ENCODE measurements at places on chromosomes 2 and 18.

GRCh38 chr2:240457223-240458043 is 22.0 kb downstream of the GPC1 start:
- DNase-seq: no peak

DNA sequence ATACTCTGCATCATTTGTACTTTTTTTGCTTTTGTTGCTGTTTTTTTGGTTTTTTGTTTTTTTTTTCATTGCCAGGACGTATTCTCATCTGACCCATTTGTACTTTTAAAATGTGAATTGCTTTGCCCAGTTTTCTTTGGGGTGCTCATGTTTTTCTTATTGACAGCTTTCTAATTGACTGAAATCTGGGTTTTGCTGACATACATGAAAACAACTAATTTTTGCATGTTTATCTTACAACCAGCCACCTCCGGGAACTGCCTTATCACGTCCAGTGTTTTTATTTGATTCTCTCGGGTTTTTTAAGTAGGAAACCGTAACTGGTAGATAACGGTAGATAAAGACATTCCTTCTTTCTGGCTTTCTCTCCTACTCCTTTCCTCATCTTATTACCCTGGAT is 38.6 kb downstream of the SNORC start:
- DNase-seq: no peak

GRCh38 chr2:168156661-168157060 is 90.7 kb downstream of the STK39 start:
- DNase-seq: no peak

GRCh38 chr2:212539072-212539880 is 674 bp upstream of the ERBB4 start:
- DNase-seq: peak; percentile 43

- DNase-seq: no peak
Measured at GRCh38 chr18:12944709-12945108, 3.1 kb upstream of the SEH1L start.

- DNase-seq: no peak
Measured at GRCh38 chr2:1744151-1744445, 217 bp downstream of the PXDN start.

DNA sequence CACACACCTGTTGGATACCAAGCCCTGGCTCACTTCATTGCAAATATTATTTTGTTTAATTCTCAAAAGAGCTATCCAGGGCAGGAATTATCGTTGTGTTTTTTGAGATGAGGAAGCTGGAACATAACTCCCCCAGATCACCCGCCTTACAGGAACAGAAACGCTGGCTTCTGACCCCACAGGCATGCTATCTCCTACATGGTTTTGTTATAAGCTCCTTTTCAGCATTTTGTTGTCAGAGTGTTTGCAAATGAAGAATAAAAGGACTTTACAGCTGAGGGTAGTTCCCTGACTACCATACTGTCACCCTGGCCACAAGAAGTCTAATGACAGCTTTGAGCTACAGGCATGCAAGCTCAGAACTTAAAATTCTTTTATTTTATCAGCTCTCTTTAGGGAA is 62.0 kb upstream of the MRPS9 start:
- no peak for DNase-seq

- peak; percentile 19 for DNase-seq
Measured at GRCh38 chr18:76349067-76349715, 145.9 kb downstream of the ZNF516 start.

- DNase-seq: no peak
Measured at GRCh38 chr2:63772061-63772460, 69.6 kb upstream of the UGP2 start.

DNA sequence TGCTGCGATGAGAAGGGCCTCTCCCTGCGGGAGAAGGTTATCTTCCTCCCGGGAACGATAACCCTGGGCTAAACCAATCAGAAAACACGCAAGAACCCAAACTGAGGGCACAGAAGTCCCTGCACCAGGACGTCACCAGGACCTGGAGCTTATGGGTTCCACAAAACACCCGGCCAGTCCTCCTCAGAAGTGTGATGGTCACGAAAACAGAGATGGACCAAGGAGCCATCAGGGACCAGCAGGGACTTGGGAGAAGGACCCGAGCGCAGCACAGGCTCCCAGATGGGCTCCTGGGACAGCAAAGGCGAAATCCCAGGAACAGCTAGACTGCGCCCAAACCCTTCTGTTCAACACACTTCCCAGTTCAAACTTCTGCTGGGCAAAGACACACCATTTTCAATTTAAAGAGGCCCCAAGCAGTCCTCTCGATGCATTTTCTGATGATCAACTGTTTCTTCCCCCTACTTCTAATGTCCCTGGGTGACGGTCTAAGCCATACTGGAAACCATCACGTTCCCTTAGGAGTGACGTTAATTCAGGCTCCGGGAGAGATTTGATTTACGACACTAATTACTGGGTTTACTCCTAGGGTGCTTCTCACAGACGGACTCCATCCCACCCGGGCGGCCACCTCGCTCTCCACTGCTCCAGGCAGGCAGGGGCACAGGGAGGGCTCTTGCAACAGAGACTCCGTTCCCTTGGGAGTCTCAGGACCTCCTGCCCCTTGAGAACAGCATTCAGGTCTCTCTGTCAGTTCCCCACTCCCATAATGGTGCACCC is 29.2 kb downstream of the ZNF516 start:
- DNase-seq: no peak

GRCh38 chr2:28325173-28325566 is 67.5 kb upstream of the FOSL2 start:
- DNase-seq: no peak

DNA sequence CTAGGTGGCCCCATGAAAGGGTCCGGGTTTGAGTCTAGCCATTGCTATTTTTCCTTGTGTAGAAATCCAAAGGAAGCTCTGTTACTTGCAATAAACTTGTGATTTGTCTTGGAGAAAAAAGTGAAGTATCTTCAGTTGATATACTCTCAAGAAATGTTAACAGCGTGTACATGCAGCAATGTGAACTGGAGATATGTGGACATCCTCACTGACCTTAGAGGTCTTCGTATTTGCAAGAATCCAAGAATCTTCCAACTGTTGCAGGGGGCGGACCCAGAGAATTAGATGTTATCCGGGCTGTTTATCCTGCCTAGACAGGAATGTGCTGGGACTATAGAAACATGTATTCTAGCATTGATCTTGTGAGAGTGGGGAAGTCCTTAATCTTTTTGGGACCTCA is 187.6 kb downstream of the KCNS3 start:
- no peak for DNase-seq

- no peak for DNase-seq
Measured at GRCh38 chr18:34223893-34224422, 755 bp downstream of the NOL4 start.

GRCh38 chr18:62745089-62745751 is 29.9 kb downstream of the PHLPP1 start:
- DNase-seq: no peak

DNA sequence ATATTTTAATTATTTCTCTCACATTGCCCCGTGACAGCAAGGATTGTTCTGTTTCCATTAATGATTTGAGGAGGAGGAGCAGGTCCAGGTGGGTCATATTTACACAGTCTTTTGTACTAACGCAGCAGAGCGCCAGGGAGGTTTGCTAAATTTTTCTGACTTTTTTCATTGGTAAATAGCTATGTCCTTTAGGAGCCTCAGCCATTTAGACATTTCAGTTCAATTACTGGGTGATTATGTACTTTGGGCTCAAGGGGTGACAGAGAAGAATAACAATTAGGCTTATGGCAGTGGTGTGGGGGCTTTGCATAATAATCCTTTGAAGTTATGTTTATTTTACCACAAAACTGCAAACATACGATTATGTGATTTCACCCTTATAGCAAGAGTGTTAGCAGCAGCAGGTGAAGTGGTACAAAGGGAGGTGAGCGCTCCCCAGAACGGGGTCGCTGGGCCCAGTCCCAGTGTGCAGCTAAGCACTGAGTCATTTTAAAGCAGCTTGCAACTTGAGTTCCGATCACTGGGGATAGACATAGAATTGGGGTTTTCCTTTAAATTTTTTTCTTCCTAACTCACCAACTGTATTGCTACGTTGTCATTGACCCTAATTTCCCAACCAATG is 80.3 kb downstream of the TSHZ1 start:
- DNase-seq: no peak

DNA sequence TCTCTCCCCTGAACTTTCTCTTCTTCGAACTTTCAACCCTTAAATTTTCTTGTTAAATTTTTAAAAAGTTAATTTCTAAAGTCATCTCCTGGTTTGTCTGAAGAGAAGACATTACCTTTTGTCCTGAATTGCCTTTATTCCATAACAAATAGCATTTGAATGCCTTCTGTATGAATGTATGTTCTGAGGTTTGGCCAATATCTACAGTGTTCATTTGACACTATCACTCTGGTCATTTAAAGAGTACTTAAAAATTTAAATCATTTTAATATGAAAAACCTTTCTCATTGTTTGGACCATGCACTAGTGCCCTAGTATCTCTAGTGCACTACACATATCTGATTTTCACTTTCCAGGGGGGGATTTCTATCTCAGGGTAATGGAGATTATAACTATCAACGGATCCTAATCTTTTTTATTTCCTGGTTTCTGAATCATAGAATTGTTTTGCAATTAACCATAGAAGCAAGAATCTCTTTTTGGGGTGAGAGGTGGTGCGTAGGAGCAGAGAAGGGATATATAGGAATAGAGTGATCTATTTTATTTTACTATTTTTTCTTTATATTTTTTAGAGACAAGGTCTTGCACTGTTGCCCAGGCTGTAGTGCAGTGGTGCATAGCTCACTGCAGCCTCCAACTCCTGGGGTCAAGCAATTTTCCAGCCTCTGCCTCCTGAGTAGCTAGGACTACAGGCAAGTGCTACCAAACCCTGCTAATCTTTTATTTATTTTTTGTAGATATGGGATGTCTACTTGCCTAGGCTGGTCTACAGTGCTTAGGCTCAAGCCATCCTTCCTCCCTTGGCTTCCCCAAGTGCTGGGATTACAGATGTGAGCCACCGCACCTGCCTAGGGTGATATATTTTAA is 25.5 kb downstream of the TANC1 start:
- DNase-seq: no peak

GRCh38 chr2:145065342-145065741 is 545.4 kb upstream of the ZEB2 start:
- no peak for DNase-seq

GRCh38 chr2:240132651-240132980 is 3.5 kb downstream of the COPS9 start:
- no peak for DNase-seq

DNA sequence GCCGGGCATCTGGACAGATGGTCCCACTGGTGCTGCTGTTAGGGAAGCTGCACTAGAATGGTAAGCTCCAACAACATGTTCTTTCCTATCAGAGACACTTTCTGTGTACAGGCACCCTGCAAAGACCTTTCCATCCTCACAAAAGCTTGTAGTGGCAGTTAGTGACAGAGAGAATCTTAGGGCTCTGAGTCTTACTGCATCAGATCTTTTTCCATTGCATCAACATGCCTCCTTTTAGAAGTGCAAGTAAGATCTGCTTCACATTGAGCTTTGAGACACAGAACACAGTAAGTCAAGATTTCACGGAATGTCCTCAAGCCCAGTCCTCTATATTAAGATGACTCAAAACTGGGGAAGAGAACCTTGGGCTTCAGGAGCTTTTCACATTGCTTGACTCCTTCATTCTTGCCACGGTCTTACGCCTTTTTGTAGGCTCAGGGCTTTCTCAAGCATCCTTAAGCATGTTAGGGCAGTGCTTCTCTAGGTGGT is 52.6 kb downstream of the ARL4C start:
- DNase-seq: no peak

- no peak for DNase-seq
Measured at GRCh38 chr2:231715499-231715837, 7.1 kb downstream of the PTMA start.

- DNase-seq: no peak
Measured at GRCh38 chr2:232028631-232029030, 67.1 kb downstream of the DIS3L2 start.

- DNase-seq: no peak
Measured at GRCh38 chr2:8494589-8494988, 187.3 kb upstream of the ID2 start.

GRCh38 chr2:62466503-62466854 is 39.5 kb downstream of the TMEM17 start:
- no peak for DNase-seq

- no peak for DNase-seq
Measured at GRCh38 chr2:32925283-32925815, 21.4 kb upstream of the LTBP1 start.

DNA sequence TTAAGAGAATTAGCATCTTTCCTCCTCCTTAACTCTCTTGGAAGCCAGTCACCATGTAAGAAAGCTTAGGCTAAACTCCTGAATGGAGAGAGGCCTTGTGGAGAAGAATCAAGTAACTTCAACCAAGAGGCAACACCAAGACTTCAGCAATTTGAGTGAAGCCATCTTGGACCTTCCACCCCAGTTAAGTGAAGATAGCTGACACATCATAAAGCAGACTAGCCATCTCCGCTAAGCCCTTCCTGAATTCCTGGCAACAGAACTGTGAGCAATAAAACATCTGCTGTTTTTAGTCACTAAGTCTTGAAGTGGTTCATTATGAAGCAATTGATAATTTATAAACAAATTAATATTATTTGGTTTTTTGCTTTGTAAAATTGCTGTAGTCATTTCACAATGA is 1.5 kb upstream of the ZNF397 start:
- no peak for DNase-seq

DNA sequence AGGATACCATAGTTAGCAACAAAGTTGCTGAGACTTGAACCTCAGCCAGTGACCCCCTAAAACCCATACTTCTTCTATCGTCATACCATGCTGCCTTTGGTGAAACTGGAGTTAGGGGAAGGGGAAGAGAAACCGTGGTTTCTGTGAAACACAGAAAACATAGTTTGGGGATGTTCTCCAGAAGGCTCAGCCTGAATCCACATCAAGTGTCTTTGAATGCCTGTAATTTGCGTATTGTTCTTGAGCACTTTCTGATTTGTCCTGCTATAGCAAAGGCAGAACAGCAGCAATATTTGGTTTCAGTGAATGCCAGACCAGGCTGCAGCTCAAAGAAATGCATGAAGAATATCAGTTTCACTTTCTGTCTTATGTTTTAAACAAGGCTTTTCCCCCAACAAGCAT is 258.7 kb downstream of the TTC32 start:
- no peak for DNase-seq

DNA sequence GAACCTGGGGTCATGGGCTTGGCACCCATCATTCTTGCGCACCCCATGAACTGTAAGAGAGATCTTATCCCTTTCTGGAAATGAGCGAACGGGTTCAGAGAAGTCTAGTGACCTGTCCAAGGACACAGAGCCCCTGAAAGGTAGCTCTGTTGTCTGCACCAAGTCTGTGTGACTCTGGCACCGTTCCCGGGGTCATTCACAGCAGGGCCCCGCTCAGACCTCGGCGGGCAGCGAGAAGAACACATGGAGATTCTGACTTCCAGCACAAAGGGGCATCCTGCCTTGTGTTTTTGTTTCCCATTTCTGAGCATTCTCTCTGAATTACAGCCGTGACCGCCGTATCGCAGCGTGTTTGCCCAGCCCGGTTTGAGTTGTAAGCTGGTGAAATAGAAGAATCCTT is 231.7 kb downstream of the KLHL29 start:
- no peak for DNase-seq

DNA sequence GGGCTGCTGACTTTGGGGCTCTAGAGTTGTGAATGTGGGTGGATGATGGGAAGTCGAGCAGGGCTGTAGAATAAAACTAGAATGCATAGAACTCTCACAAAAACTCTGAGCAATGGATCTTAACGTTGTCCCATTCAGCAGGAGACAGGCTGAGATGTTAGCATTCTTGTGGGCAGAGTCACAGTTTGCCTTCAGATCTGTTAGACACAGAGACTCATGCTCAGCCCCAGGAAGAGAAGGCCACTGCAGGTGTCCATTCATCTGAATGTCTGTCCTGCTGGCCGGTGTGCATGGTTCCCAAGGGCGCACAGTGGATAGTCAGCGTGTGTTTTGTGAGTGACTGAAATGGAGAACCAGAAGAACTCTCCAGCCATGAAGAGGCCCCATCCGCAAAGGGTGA is 111.3 kb downstream of the TSN start:
- no peak for DNase-seq

Measured in SW480 (cell line).